K562 (cell line): ENCODE measurements at places on chromosomes 12 and 14. TPM values are rescaled to one million over a fixed set of nuclear protein-coding genes. Genes with fewer than 3 reads are reported as not detected.
A peak's percentile ranks its signal among the peaks of the same experiment; 100 is the strongest.

The CMTM5 gene
- not detected in 2 replicates for total RNA-seq

GRCh38 chr12:28486521-28486920, 296.3 kb downstream of the CCDC91 start:
- no peaks in the 10 kb centered on the region for H3K27me3 ChIP-seq
- DNase-seq: no peak
- no peak overlapping the region for H3K4me3 ChIP-seq
- H3K36me3 ChIP-seq: peaks cover 3% of the 10 kb centered on the region; the same call in 1 of the 3 replicates
- no peak overlapping the region for H3K27ac ChIP-seq
- no peaks in the 10 kb centered on the region for H3K4me1 ChIP-seq

- H3K36me3 ChIP-seq: no peaks in the 10 kb centered on the region
- no peak overlapping the region for H3K27ac ChIP-seq
- H3K27me3 ChIP-seq: peaks cover 16% of the 10 kb centered on the region
- no peak for DNase-seq
- no peaks in the 10 kb centered on the region for H3K4me1 ChIP-seq
- H3K4me3 ChIP-seq: no peak overlapping the region
Observed at GRCh38 chr12:108394196-108394595, 55.1 kb upstream of the CMKLR1 start.

DNA sequence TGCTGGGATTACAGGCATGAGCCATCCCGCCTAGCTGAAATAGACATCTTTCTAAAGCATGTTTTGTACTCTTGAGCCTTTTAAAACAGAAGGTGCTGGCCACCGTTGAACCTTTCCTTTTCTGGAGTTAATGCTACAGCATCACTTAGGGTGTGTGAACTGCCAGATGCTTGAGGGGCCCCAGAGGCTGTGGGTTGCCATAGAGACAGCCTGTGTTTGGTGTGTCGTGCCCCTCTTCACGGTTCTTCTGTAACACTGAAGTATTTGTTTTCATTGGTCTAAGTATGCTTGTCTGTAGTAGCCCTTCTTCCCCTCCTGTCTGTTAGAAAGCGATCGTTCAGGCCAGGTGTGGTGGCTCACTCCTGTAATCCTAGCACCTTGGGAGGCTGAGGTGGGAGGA, 30.8 kb downstream of the PLEKHG3 start:
- H3K36me3 ChIP-seq: no peaks in the 10 kb centered on the region
- no peak overlapping the region for H3K27ac ChIP-seq
- no peak for DNase-seq
- peaks cover 56% of the 10 kb centered on the region for H3K27me3 ChIP-seq
- H3K4me3 ChIP-seq: no peak overlapping the region

DNA sequence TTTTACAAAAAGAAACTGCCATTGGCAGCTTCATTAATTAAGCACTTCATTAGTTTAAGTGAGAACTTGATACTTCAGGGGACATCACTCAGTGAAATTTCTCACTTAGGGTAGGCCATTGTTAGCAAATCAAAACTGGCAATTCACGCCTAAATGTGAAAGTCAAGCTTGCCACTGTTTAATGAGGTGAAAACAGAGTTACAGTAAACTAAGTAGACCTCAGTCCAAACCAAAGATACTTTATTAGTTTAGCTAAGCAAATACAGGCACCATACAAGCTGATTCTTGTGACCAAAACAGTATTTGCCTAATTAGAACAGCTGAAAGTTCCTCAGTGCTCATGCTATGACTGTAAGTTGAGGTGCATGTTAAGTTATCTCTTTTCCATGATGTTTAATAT, 176.5 kb upstream of the CPNE8 start:
- no peak overlapping the region for H3K4me3 ChIP-seq
- no peaks in the 10 kb centered on the region for H3K4me1 ChIP-seq
- no peak overlapping the region for H3K27ac ChIP-seq
- H3K27me3 ChIP-seq: no peaks in the 10 kb centered on the region

DNA sequence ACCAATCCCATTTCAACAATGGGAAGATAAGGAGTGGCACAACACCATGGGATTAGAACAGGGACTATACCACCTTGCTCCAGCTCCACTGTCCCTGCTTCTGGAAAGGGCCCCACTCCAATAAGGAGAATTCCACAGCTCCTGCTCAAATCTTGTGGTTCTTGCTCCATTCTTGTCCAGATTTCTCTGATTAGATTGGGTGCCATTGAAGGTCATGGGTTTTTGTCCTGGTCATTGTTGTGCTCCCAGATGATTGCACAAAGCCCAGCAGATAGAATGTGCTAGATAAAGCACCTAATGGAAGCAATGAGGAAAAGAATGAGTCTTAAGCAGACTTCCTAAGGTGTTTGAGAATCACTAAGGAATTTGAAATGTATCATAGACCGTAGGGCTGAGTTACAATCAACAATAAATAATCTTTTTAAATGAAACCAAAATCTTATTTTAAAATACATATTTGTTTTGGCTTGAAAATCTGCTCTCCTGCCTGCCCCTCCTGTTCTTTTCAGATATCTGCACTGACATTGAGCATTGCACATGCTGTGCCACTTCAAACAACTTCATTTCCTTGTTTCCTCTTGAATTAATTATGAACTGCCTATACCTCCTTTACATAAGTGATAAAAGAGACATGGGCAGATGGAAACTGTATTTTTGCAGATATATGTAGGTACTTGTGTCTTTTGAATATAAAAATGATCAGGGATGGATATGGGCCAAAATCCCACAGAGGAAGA, 115.9 kb downstream of the FGD4 start:
- H3K36me3 ChIP-seq: no peaks in the 10 kb centered on the region
- H3K27ac ChIP-seq: no peak overlapping the region
- H3K27me3 ChIP-seq: no peaks in the 10 kb centered on the region

DNA sequence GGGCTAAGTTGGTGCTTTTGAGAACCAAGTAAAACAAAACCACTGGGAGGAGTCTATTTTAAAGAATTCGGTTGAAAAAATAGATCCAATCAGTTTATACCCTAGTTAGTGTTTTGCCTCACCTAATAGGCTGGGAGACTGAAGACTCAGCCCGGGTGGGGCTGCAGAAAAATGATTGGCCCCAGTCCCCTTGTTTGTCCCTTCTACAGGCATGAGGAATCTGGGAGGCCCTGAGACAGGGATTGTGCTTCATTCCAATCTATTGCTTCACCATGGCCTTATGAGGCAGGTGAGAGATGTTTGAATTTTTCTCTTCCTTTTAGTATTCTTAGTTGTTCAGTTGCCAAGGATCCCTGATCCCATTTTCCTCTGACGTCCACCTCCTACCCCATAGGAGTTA, 1.8 kb upstream of the RAB5B start:
- H3K27ac ChIP-seq: peak overlapping the region; percentile 88; the same call in 2 of the 3 replicates
- peaks cover 56% of the 10 kb centered on the region for H3K36me3 ChIP-seq
- H3K27me3 ChIP-seq: no peaks in the 10 kb centered on the region

GRCh38 chr14:99769799-99770198, 23.4 kb upstream of the EML1 start:
- no peak for DNase-seq
- no peak overlapping the region for H3K4me3 ChIP-seq
- no peak overlapping the region for H3K27ac ChIP-seq
- peaks cover 24% of the 10 kb centered on the region for H3K27me3 ChIP-seq

The GNB3 gene
- total RNA-seq: 3.4 and 4.5 TPM in 2 replicates

DNA sequence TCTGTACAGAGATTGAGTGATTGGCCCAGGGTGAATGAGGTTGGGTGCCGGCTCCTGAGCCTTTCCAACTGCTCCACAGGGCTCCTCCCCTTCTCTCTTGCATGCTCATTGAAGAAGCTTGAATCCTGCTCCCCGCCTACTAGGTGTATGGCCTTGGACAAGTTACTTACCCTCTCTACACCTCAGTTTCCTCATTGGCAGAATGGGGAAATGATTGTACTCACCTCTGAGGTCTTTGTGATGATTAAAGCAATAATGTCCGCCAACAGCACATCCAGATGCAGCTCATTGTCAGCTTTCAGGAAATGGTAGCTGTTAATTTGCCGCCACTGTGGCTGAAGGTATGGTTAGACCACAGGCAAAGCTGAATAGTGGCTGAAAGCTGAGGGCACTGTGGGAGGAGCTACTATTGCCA, 174.1 kb downstream of the CRADD start:
- no peaks in the 10 kb centered on the region for H3K27me3 ChIP-seq
- no peak overlapping the region for H3K27ac ChIP-seq
- H3K4me3 ChIP-seq: no peak overlapping the region
- H3K36me3 ChIP-seq: peaks cover 3% of the 10 kb centered on the region; the same call in 1 of the 3 replicates

DNA sequence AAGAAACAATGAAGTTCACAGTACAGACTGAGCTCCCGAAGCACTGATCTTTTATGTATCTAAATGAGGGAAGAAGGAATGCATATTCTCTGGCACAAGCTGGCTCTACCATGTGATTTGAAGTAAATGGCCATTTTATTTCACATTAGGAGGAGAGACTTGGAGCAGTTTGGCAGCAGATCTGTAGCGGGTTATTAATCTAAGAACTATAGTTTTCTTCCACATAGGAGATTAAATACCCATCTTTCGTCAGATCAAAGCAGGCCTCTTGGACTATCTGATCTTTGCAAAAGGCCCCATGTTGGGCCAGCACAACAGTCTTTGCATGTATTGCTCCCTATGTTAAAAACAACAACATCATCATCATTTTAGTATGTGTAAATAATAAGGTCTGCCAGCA, 477.8 kb downstream of the ZFP36L1 start:
- no peaks in the 10 kb centered on the region for H3K36me3 ChIP-seq
- H3K4me1 ChIP-seq: no peaks in the 10 kb centered on the region; the same call in 1 of the 2 replicates
- DNase-seq: no peak
- no peak overlapping the region for H3K27ac ChIP-seq
- H3K27me3 ChIP-seq: no peaks in the 10 kb centered on the region

The ZNF891 gene
- 1.2 and 1.3 TPM in 2 replicates for total RNA-seq

GRCh38 chr14:20400589-20400964, 12.7 kb downstream of the TEP1 start:
- peaks cover 16% of the 10 kb centered on the region; the same call in 2 of the 3 replicates for H3K36me3 ChIP-seq
- no peak for DNase-seq
- H3K27me3 ChIP-seq: no peaks in the 10 kb centered on the region
- H3K4me1 ChIP-seq: no peaks in the 10 kb centered on the region

GRCh38 chr14:61329478-61330051, 8.2 kb downstream of the PRKCH start:
- no peak overlapping the region for H3K27ac ChIP-seq
- H3K27me3 ChIP-seq: no peaks in the 10 kb centered on the region
- no peaks in the 10 kb centered on the region for H3K4me1 ChIP-seq
- no peak for DNase-seq

DNA sequence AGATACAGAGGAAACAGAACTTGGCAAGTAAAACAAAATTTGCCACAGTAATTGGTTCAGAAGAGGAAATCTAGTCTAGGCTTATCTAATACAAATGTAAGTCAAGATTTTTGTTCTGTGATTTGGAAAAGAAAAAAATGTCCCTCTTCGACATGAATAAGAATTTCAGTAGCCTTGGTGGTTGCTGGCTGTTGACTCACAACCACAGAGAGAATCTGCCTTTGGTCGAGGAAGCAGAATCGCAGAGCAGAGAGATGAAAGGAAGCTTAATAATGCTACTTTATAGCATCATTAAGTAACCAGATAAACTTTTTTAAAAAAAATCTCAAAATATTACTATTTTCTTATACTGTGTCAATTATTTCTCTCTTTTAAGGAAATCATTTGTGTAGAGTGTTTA, 1096.6 kb downstream of the FLRT2 start:
- no peaks in the 10 kb centered on the region for H3K4me1 ChIP-seq
- H3K27ac ChIP-seq: no peak overlapping the region
- H3K27me3 ChIP-seq: no peaks in the 10 kb centered on the region
- DNase-seq: no peak

The EML5 gene
- 0.18 and 0.22 TPM in 2 replicates for total RNA-seq

DNA sequence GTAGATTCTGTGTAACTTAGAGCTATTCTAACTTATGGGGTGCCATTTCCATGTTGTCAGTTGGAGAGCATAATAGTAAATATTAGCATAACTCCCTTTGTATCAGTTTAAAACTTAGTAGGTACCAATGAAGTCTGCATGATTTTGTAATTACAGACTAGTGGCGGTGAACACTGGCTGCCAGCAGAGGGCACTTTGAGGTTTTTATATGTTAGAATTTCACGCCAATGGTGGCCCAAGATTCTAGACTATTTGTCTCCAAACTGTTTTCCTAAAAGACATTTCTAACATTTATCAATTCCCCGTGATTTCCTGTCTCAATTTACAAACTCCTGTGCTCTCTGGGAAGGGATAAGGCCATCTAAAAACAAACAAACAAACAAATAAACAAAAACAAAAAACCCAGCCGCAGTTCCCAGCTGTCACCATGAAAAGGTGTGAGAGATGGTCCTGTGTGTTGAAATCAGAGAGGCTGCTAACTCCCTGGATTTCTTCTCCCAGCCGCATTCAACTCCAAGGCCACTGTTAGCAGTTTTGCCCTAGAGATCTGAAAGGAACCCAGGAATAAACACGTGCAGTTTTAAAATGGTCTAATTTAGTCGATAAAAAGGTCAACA, 57.6 kb downstream of the BRMS1L start:
- H3K4me1 ChIP-seq: peaks cover 4% of the 10 kb centered on the region; the same call in 2 of the 3 replicates
- DNase-seq: peak; percentile 34
- no peaks in the 10 kb centered on the region for H3K27me3 ChIP-seq
- H3K4me3 ChIP-seq: no peak overlapping the region
- no peaks in the 10 kb centered on the region for H3K36me3 ChIP-seq

The TAS2R30 gene
- 0.87 and 0.93 TPM in 2 replicates for total RNA-seq

DNA sequence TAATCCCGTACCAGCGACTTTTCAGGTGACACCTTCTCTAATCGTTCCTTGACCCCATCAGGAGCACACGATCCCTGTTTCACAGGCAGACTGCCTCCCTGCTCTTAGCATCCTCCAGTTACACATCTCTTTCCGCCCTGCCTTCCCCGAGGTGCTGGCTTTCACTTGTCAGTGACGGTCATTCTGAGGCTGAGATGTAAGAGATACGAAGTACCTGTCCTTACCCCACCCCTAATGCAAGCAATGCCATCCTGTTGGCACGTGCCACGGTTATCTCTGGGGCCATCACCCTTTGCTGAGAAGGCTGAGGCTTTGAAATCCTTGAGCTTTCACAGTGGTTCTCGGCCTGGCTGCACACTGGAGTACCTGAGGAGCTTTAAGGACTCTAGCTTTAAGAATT, 24.4 kb downstream of the B4GALNT3 start:
- no peak overlapping the region for H3K4me3 ChIP-seq
- DNase-seq: no peak
- no peaks in the 10 kb centered on the region for H3K36me3 ChIP-seq
- peaks cover 4% of the 10 kb centered on the region; the same call in 2 of the 3 replicates for H3K4me1 ChIP-seq
- no peak overlapping the region for H3K27ac ChIP-seq

- H3K27ac ChIP-seq: no peak overlapping the region
- no peaks in the 10 kb centered on the region; the same call in 1 of the 2 replicates for H3K4me1 ChIP-seq
- no peak overlapping the region for H3K4me3 ChIP-seq
- no peaks in the 10 kb centered on the region for H3K36me3 ChIP-seq
- no peak for DNase-seq
Observed at GRCh38 chr12:34121360-34121759, 99.1 kb downstream of the ALG10 start.

The ENDOU gene
- not detected in 2 replicates for total RNA-seq

DNA sequence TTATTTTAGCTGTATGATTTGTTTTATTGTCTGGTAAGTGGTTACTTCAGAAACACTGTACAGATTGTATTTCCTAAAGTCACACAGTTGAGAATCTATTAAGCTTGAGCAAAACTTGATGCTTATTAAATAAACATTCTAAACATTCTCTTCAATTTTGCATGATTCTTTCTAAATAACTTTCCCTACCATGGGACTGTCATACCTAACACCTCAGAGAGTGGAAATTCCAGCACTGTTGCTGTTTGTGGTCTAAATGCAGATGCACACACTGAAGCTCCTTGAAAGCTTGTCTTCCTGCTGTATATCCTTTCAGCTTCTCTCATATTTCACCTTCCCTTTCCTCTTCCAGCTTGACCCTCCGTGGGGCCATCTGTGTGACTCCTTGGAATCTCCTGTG, 392.0 kb downstream of the LRIG3 start:
- H3K36me3 ChIP-seq: no peaks in the 10 kb centered on the region
- no peaks in the 10 kb centered on the region for H3K4me1 ChIP-seq

The SLC17A8 gene
- total RNA-seq: not detected in 2 replicates
